NCI-H1417 (cell line): ENCODE measurements at places on chromosomes 6 and 20.

GRCh38 chr6:153849072-153849779 lies 189.8 kb upstream of the OPRM1 start:
- no peak for DNase-seq

DNA sequence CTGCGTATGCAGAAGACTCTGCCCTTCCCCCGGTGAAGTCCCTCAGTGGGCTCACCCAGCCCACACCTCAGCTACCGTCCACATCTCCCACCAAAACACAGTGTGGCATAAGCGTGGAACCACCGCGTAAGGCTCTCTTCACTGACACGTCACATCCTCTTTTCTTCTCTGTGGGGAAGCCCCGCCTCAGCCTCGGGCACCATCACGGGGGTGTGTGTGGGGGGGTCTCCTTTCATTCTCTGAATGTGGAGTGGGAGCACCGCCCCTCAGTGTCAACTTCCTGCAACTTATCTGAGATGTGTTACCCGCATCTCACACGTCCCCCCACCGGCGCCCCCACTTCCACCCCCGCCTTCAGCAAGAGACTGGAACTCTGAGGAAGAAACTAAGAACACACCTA lies 388.4 kb upstream of the JARID2 start:
- no peak for DNase-seq

DNA sequence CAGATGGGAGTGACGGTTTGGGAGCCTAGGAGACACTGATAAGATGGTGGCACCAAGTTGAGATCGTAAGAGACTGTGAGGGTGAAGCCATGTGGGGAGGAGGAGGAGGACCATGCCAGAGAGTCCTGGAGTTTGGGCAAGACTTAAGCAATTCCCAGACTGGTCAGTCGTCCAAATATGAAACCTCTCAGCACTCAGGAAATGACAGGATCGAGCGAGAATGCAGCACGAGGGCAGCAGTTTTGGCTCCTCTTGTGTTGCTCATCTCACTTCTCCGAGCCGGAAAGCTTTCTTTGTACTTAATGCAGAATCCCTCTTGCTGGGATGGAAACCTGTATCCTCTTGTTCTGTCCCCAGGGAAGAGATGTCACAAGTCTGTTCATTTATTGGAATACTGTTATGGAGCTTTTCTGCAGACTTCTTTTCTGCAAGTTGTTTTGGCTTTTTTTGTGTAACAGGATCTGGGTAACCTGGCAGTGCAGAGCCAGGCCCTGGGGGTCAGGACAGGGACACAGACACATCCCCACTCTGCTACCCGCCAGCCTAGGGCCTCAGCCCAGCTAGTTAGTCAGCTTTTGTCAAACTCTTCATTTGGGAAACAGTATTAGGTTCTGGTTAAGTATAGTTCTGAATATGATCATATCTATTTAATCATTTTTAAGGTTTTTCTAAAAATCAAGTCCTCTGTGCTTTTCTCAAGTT lies 34.3 kb downstream of the FNDC1 start:
- DNase-seq, result no peak

- no peak for DNase-seq
These were observed 6.0 kb upstream of the TGM2 start for GRCh38 chr20:38170826-38171674.

DNA sequence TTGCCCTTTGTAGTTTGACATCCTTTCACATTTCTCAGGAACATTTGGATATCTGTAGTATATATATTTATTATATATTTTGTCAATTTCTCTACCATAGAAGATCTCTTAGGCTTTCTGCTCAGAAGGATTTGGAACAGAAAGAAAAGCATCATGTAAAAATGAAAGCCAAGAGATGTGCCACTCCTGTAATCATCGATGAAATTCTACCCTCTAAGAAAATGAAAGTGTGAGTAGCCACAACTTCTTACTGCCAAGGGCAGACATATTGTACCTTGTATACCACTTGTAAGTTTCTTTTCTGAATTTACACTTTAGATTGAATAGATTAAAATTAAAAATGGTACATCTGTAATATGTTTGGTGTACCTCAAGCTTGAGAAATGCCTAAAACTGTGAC lies 31.2 kb downstream of the TPX2 start:
- DNase-seq, result no peak

- no peak for DNase-seq
These were observed 85.5 kb upstream of the HTR1B start for GRCh38 chr6:77548662-77549366.

GRCh38 chr6:146336191-146336590 lies 207.4 kb upstream of the RAB32 start:
- no peak for DNase-seq

GRCh38 chr6:83354747-83355146 lies 76.1 kb downstream of the ME1 start:
- DNase-seq, result no peak

GRCh38 chr6:53205778-53206177 lies 57.1 kb upstream of the GCM1 start:
- no peak for DNase-seq

GRCh38 chr20:58903614-58904013 lies 51.1 kb downstream of the GNAS start:
- no peak for DNase-seq

- no peak for DNase-seq
These were observed 119.0 kb upstream of the PRSS16 start for GRCh38 chr6:27128311-27129094.

DNA sequence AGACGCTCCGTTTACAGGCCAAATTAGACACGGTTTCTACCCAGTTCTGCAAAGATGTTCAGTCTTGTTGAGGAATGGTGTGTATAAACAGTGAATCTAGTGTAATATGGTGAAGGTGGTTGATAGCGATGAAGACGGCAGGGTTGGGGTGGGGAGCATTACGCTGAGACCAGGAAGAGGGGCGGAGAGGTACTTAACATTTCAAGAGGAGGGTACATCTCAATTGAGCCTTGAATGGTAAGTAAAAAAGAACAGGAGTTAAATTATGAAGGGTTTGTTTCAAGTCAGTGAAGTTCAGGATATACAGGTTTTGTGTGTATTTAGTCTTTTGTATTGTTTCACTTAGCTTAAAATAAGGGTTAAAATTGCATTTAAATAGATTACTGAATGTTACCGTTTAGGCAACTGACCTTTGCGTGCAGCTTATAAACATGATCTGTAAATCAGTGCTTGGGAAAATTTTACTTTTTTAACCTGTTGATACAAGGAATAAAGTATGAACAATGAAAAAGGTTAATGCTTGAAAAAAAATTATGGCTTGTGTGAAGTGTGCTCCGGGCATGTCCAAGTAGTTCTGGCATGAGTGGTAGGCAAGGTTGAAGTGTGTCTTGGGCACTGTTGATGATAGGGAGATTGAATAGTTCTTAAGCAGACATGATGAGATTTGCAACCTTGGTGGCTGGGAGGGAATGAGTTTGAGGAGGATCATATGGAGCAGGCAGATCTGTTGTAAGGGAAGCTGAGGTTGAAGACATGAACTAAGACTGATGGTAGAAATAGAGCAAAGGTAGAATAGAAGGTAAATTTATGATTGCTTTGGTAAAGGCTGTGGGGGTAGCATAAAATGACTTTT lies 842 bp downstream of the POLR1C start:
- no peak for DNase-seq

DNA sequence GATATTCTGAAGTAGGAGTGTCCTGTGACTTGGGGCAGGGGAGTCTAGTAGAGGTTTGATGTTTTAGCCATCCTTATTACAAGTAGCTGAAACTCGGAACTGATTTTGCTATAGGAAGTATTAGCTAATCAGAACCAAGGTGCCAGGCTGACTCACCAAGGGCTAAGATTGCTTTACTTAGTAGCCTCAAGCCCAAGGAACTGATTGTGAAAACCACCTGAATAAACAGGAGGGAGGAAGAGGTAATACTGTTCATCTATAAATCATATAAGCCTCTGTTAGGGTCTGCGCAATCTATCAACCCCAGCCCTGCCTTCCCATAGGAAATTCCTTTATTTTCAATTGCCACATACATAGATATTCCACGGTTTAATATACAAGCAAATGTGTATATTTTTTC lies 54.4 kb downstream of the GNAS start:
- no peak for DNase-seq

GRCh38 chr6:52389264-52389625 lies 27.3 kb downstream of the PAQR8 start:
- no peak for DNase-seq

DNA sequence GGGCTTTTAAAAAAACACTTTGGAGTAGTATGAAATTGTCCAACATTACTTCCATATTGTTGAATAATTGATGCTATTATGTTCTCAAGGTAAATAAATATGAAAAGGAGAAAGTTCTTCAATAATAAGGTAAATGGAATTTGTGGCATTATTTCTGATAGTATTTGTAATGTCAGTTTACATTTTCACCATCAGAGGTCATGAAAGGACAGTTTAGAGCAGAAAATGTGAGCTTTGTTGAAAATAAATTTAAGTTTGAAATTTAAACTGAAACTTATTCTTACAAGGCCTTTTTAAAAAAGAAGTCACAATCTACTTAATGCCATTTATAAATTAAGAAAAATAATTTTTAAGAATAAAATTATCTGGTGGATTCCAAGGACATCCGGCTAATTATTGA lies 15.8 kb upstream of the CEP162 start:
- peak; percentile 44 for DNase-seq

DNA sequence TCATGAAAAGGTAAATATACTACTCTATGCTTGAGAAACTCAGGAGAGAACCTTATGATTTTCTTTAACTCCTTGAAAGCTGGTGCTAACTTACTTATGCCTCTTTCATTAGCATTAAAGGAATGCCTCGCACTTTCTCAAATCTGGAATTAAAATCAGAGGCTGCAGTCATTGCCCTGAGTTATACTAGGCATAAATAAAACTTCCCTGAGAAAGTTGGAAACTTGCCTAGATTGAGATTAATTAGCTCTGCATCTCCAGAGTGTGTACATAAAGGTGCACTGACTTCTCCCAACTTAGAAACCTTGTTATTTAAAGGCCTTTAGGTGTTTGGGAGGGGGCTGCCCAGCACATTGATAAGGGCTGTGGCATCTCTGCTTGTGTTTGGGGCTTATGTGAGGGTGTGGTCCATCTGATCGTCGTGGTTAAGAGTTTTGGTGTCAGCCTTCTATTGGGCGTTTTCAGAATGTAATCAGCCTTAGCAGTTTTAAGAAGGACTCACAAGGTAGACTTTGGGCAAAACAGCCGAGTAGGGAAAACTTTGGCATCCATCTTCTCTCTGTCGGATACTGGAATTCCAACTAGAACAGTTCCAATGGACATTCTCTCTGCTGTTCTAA lies 32.1 kb upstream of the CCN6 start:
- DNase-seq, result no peak

GRCh38 chr6:80179695-80180094 lies 73.2 kb downstream of the BCKDHB start:
- DNase-seq, result no peak

GRCh38 chr20:2759603-2760296 lies 40.7 kb downstream of the CPXM1 start:
- DNase-seq, result no peak

DNA sequence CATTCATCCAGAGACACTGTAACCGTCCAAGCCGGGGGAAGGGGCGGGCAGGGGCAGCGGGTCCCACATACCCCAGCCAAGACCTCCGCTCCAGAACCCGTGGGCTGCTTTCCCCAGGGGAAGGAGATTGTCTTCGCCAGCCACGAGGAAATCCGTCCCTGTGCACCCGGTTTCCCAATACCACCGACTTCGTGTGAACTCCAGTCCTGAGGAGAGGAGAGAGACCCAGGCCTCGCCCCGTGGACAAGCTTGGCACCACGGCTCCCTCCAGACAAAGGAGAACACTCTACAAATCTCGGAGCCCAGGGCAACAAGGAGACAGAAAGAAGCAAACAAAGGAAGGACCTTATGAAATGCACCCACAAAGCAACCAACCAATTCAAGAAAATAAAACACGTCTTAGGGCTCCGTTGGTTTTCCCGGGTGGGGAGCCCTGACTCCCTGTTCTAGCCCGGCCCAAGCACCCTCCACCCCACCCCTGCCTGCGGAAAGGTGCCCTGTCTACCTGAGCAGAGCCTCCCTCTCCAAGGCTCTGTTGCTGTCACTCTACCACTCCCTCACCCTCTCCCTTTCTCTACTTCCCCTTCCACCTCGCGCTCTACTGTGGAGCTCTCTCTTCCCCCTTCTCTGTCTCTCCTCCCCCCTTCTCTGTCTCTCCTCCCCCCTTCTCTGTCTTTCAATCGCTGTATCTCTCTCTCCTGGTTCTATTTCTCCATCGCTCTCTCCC lies 1382.8 kb upstream of the DEFB115 start:
- no peak for DNase-seq

GRCh38 chr6:23477586-23477985 lies 648.4 kb upstream of the NRSN1 start:
- DNase-seq, result no peak

- DNase-seq, result no peak
These were observed 1.2 kb downstream of the RAB44 start for GRCh38 chr6:36698871-36699271.

GRCh38 chr20:47061549-47061948 lies 166.9 kb downstream of the EYA2 start:
- DNase-seq, result no peak

DNA sequence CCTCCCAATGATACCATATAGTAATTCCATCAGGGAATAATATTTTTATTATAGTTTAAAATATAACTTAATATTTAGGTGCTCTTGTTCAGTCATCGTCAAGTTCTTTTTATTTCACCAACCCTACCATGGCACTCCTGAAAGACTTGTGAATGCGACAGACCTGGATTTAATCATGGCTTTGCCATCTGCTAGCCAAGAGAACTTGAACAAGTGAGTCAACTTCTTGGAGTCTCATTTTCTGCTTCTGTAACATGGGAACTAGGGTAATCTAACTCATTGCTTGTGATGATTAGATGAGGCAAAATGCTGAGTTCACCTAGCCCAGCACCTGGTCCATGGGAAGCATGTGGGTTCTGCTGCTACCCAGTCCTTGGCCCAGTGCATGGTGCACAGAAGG lies 62.9 kb downstream of the ESR1 start:
- no peak for DNase-seq

DNA sequence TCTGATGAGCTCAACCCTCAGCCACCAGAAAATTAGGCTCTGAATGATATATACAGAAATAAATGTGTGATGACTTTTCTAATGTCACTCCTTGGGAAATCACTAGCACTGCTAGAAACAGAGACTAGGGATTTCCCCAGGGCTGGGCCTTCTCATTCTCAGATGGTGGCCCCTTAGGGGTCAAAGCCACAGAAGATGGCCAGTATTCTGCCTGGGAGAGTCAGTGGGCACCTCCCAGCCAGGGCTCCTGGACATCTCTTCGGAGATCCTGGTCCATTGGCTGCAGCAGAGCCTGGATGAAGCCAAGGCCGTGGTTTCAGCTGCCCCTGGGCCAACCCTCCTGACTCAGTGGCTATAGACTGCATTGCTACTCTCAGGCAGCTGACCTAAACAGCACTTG lies 276.9 kb upstream of the SUPT3H start:
- DNase-seq, result no peak

GRCh38 chr20:2093883-2094282 lies 7.7 kb upstream of the STK35 start:
- DNase-seq, result peak; percentile 67

GRCh38 chr6:17492350-17492749 lies 99.0 kb downstream of the CAP2 start:
- DNase-seq, result no peak
